ENCODE measurements at places on chromosomes 5 and 9. TPM values are rescaled to one million over a fixed set of nuclear protein-coding genes. Genes with fewer than 3 reads are reported as not detected.

DNA sequence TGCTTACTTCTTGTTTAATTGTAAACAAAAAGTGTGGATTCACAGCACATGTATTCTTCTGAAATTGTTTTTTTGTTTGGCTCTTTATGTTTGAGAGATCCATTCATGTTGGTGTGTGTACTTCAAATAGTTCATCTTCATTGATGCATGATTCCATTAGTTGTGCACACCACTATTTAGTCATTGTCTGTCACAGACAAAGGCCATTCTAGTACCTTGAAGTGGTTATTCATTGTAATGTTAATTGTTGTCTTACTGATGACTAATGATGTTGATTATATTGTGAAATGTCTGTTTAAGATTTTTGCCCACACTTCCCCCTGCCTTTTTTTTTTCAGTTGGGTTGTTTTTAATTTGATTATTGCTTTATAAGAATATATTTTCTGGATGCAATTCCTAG lies 391.3 kb downstream of the DIRAS2 start:
- H3K36me3 ChIP-seq: no peaks in the 10 kb centered on the region
- no peak overlapping the region for H3K4me3 ChIP-seq
- peaks cover 2% of the 10 kb centered on the region for H3K27me3 ChIP-seq
- no peak overlapping the region for H3K27ac ChIP-seq
- no peak for DNase-seq

DNA sequence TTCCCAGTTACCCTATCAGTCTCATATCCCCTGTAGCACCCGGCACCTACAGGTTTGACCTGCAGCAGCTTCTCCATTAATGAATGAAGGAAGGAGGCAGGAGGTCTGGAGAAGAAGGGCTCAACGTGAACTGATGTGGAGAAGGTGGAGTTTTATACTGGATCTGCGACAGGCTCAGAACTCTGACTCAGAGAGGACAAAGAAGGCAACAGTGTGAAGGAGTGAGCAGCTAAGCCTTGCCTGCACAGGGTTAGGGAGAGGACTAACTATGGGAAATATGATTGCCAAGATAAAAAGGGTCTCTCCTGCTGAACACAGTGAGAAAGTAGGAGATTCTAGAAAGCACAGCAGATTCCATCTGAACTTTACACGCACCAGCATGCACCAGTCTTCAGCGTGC lies 23.6 kb downstream of the RASEF start:
- no peaks in the 10 kb centered on the region for H3K4me1 ChIP-seq
- no peak overlapping the region for H3K4me3 ChIP-seq
- no peak overlapping the region for H3K27ac ChIP-seq

GRCh38 chr5:66426259-66427138 lies 169.7 kb upstream of the MAST4 start:
- H3K27ac ChIP-seq: no peak overlapping the region
- H3K4me3 ChIP-seq: no peak overlapping the region
- H3K36me3 ChIP-seq: peaks cover 3% of the 10 kb centered on the region

DNA sequence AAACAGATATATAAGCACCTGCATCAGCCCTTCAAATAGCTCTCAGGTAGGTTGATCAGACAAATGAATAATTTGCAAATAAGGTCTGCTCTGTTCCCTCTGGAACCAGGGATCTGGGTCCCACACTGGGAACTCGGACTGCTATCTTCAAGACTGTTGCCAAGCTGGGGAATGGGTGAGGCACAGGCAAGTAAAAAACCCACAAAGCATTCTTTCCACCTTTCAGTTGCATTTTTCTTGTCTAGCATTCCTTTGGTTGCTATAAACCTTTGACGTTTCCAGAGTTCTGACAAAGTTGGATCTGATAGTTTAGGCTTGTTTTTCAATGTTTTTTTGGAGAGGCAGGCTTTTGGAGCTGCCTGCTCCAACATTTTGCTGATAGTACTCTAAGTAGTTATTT lies 20.1 kb downstream of the FBXL17 start:
- DNase-seq: no peak
- no peaks in the 10 kb centered on the region for H3K4me1 ChIP-seq
- peaks cover 43% of the 10 kb centered on the region for H3K36me3 ChIP-seq
- H3K27ac ChIP-seq: no peak overlapping the region

- no peak overlapping the region for H3K4me3 ChIP-seq
- H3K27me3 ChIP-seq: peaks cover 3% of the 10 kb centered on the region
- H3K4me1 ChIP-seq: no peaks in the 10 kb centered on the region
- H3K36me3 ChIP-seq: no peaks in the 10 kb centered on the region
- no peak for DNase-seq
Measured at GRCh38 chr9:582775-583174, 258.7 kb upstream of the DMRT1 start.

DNA sequence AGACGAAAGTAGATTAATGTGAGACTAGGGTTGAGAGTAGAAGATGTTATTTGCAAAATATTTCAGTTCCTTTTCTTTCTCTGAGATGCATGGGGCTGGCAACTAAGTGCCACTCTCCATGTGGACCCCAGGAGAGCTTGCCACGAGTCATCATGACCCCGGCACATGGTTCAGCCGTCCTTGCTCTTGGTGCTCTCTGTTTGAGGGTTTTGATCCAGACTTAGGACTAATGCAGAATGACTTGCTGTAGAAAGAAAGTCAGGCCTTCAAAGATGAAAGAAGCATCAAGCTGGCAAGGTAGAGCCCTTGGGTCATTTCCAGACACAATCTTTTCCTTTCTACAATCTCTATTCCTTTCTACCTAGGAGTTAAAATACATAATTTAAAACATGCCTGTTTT lies 84.7 kb downstream of the RASGRF2 start:
- no peak overlapping the region for H3K4me3 ChIP-seq
- no peaks in the 10 kb centered on the region for H3K4me1 ChIP-seq
- no peak overlapping the region for H3K27ac ChIP-seq
- no peak for DNase-seq
- H3K27me3 ChIP-seq: peaks cover 18% of the 10 kb centered on the region

DNA sequence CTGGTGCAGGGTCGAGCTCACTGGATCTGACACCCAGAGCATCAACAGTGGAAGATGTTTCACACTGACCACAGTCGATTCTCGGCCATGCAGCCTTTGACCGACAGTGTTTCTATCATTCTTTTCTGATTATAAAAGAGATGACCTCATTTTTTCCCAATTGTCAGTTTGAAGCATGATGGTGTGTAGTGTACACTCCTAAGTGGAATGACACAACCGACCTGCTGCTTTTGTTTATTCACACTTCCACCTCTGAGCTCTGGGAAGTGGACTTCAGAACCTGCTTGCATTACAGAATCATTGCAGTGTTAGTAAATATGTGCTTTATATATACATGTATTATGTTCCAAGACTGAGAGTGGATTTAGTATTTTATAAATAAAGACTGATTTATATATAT lies 128.6 kb downstream of the IRX2 start:
- no peaks in the 10 kb centered on the region for H3K36me3 ChIP-seq
- H3K4me3 ChIP-seq: no peak overlapping the region
- DNase-seq: no peak
- H3K27me3 ChIP-seq: no peaks in the 10 kb centered on the region
- H3K4me1 ChIP-seq: no peaks in the 10 kb centered on the region
- no peak overlapping the region for H3K27ac ChIP-seq

DNA sequence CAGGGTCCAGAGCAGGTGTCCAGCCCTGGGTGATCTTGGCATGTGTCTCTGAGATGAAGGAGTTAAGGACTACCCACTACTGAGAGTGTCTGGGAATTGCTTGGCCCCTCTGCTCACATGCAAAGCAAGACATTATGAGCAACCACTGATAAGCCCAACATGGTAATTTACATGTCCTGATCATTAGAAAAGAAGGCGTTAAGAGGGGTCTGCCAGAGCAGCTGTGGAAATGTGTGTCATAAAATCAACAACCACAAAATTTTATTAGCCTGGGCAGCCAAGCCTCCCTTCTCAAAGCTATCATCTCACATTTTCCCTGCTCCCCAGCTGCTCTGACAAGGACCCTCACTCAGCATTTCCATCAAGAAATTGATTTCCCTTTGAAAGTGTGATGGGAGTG lies 351.0 kb downstream of the SPOCK1 start:
- no peaks in the 10 kb centered on the region for H3K4me1 ChIP-seq
- no peaks in the 10 kb centered on the region for H3K36me3 ChIP-seq
- peaks cover 2% of the 10 kb centered on the region for H3K27me3 ChIP-seq
- H3K4me3 ChIP-seq: no peak overlapping the region
- DNase-seq: no peak

- no peak overlapping the region for H3K4me3 ChIP-seq
- peaks cover 13% of the 10 kb centered on the region for H3K4me1 ChIP-seq
- no peak for DNase-seq
Measured at GRCh38 chr5:83724001-83724400, 3.3 kb upstream of the HAPLN1 start.

LCN12 gene
- total RNA-seq: 2.4 TPM

NEUROG1 gene
- not detected for total RNA-seq

MELK gene
- total RNA-seq: 0.76 TPM

ABLIM3 gene
- not detected for total RNA-seq

PCDHB3 gene
- total RNA-seq: not detected

PKD2L2 gene
- total RNA-seq: not detected

DNAI1 gene
- total RNA-seq: not detected

POLE3 gene
- total RNA-seq: 55.5 TPM
